ENCODE measurements at places on chromosomes 1 and 21. TPM values are rescaled to one million over a fixed set of nuclear protein-coding genes. Genes with fewer than 3 reads are reported as not detected.

The INKA2 gene
- total RNA-seq, result 1.9 TPM

The CA6 gene
- 4.8 TPM for total RNA-seq

The MAGI3 gene
- 9.8 TPM for total RNA-seq

GRCh38 chr1:37465593-37466517, 8.5 kb upstream of the ZC3H12A start:
- DNase-seq, result no peak

DNA sequence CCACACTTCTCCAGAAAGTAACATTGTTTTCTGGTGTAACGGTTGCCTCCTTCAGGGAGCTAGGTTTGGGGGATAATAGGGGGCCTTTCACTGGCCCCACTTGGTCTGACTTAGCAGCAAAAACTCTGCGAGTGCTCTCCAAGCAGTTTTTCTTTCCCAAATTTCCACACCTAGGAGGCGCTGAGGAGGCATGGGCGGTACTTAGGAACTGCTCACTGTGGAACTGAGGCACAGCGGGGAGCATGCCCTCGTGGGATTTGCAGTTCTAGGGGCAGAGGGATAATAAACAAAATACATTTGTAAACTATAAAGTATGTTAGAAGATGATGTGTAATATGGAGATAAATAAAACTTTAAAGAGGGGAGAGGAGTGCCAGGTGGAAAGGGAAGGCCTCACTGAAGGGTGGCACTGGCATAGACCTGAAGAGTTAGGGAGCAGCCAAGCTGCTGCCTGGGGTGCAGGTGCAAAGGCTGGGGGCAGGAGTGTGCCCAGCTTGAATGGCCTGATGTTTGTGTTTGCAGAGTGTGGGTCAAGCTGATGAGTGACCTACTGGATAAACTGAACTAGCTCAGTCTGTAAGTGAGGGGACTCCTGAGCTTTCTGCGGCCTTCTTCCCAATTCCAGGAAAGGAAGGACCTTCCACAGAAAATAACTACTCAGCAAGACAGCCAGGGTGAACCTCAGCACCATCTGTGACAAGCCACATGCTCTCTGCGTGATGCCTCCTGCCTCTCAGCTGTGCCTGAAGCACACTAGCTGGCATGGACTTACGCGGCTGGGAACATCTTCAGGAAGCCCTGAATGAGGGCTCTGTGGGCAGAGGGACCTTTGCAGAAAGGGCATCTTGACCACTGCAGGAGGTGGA, 1.9 kb downstream of the EPHX1 start:
- DNase-seq, result no peak

- no peak for DNase-seq
Measured at GRCh38 chr1:165544996-165545395, 1.2 kb downstream of the LRRC52 start.

- DNase-seq, result no peak
Measured at GRCh38 chr1:39625462-39626273, 13.8 kb downstream of the HEYL start.

GRCh38 chr1:83512373-83513193, 486.3 kb downstream of the TTLL7 start:
- no peak for DNase-seq

DNA sequence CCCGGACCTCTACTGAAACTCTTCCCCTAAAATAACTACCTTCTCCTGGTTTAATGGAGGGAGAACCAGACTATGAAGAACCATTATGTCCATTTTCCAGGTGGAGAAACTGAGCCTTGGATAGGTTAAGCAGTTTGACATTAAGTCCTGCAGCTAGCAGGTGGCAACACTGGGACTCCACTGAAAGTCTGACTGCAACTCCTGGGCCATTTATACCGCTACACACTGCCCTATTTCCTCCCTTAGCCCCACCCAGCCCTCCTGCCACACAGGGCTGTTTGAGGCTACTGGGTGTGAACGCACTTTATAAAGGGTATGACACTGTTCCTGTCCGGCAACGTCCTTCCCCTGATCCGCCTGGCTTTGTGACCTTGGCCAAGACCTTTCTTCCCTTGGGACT, 511 bp upstream of the INPP5B start:
- DNase-seq, result peak; percentile 47

DNA sequence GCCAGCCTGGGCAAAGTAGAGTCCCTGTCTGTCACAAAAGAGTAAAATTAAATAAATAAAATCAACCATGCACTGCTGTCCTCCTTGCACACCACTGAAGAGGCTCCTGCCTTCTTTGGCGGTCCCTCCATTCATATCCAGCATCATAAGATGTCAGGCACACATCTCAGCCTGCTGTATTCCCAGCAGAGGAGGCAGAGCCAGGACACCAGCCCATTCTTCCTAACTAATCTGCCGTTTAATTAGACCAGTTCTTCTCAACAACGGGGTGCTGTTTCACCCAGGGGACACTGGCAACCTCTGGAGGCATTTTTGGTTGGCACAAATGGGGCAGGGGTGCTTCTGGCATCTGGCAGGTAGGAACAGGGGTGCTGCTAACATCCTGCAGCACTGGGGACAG, 119.7 kb downstream of the ETS2 start:
- no peak for DNase-seq

Measured in activated CD8-positive, alpha-beta memory T cell treated with anti-CD3 and anti-CD28 coated beads, Interleukin-2, amount 10 ng/mL, durations not matched to agents 7 days and 5 days (primary cell).